ENCODE measurements at places on chromosomes 13 and 19.

DNA sequence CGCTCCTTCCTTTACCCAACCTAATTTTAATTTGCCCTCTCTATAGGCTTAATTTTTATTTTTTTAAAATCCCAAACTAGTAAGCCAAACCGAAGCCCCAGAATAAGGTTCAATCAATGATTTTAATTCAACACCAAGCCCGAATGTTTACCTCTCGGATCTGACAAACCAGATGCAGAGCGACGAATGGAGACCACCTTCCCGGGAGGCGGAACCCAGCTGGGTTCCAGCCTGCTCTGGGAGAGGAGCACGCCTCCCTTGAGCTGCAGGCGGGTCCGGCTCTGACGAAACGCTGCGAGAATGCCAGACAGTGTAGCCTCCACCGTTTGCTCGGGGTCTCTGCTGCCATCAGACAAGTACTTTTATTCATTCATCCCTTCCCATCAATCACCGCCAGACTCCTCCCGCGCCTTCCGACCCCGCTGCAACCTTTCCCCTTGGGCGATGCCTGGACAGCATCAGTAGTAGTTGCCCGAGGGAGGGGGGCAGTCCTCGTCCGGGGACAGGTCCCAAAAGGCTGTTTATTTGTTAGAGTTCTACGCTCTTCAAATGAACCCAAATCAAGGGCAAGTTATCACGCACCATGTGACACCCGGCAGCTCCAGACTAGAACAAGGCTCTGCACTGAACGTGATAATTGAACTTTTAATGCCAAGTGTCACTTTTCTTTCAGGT, 752 bp upstream of the EDNRB start:
- DNase-seq = no peak

DNA sequence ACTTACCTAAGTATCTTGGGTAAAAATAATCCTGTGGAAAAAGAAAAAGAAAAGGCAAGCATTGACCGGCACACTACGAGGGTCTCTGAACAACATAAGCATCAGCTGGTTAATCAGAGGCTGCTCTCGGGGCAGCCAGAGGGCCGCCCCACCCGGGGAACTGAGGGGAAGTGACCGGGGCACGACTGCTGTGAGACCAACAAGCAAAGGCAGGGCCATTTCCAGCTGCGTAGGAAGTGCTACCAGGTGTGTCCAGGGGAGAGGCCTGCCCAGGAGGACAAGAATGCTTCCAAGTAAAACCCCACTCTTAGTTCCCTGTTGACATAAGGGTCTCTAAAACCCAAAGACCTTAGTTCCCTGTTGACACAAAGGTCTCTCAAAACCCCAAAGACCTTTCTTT, 15.9 kb downstream of the GAS6 start:
- no peak for DNase-seq

GRCh38 chr13:30065181-30065580, 214.8 kb upstream of the UBL3 start:
- no peak for DNase-seq

DNA sequence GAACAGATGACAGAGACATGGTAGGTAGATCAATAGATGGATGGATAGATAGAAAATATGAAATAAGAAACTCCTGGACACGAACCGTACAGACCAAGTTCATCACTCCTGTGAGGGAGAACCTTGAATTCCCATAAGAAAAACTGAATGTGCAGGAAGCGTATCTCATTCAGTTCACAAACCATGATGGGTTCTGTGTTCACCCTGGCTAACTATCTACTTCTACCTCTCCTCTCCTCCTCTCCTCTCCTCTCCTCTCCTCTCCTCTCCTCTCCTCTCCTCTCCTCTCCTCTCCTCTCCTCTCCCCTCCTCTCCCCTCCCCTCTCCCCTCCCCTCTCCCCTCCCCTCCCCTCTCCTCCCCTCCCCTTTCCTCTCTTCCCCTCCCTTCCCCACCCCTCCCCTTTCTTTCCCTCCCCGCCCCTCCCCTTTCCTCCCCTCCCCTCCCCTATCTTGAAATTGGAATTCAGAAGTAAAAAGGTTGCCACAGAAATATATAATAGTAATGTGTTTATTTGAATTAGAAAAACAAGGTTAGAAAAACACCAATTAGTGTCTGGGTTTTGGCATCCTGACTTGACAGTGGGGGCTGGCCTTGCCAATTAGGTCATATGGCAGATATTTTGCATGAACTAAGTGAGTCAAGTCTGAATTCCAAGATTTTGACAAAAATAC, 75.9 kb downstream of the ANKRD10 start:
- no peak for DNase-seq

GRCh38 chr13:40568246-40569023, 98.0 kb downstream of the FOXO1 start:
- no peak for DNase-seq

DNA sequence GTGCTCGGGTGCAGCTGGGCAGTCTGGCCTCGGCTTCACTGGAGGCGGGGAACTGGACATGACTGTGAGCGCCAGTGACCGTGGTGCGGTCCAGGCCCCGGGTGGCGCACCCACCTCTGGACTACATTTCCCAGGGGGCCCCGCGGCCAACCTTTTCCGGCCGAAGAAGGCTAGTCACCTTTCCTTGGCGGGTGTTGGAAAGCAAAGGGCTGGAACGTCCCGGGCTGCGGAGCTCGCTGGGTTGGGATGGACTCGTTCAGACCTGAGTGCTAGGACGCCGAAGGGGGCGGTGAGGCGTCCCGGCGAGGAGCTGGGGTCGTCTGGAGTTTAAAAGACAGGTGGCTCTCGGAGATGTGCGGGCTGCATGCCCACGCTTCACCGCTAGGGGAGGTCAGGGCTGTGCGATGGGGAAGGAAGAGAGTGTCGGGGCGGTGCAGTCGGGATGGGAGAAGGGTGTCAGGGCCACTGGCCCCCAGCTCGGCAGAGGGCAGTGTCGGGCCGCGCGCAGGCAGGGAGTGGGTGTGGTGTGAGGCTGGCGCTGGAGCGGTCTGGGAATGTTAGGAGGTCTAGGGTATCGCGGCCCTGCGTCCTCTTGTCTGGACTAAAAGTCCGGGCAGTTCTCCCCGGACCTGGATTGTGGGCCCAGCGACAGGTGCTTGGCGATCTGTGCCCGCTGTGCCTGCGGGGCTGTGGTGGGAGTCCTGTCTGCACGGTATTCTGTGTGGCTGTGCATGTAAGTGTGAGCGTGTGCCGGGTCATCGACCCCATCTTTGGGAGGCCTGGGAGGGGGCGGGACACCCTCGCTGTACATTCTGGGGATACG, 57.1 kb downstream of the ZNF568 start:
- DNase-seq = peak; percentile 60

DNA sequence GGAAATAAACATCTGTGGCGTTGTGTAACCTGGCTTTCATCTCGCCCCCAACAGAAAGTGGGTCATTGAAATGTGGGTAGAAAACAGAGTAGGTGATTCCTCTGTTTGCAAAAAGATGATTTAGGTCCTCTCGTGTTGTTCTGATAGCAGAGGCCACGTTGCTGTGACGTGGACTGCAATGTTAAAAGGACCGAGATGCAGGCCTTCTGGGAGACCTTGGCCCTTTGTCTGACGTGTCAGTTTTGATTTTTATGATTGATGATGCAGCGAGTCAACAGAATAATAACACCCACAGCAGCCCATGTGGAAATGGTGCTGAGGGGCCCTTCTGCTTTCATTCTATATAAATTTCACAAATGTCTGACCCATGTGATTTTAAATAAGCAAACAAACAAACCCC, 68.9 kb downstream of the FGF9 start:
- no peak for DNase-seq

DNA sequence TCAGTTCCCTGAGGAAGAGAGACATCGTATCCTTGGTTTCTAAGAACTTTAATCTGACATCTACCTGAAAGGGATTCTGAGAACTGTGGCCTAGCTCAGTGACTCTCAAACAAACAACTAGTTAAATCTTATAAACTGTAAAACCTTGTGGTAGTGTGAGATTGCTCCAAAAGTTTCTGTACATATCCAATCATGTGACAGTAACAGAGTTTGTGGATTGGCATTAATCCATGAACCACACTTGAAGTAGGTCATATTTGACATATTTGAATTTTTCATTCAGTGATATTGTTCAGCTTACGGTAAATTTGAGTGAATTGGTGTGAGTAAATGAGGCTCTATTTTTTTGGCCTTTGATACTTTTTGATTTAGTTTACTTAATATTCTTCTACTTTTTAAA, 15.0 kb downstream of the TDRD3 start:
- DNase-seq = no peak

DNA sequence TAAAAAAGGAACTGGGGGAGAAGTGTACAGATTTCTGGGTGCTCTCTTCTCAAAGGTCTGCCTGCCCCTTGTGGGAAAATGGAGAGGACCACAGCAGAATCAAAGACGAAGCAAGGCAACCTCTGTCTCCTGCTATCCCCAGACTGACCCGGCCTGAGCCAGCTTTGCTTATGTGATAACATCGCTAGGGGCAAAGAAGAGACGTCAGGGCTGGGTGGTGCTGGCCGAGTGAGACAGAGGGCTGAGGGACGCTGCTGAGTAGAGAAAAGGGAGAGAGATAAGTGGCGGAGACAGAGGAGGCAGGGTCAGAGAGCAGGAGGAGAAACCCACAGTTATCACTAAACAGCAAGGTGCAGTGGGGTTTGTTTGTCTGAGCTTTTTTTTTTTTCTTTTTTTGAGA, 4.6 kb upstream of the MUC16 start:
- DNase-seq = no peak

GRCh38 chr13:96229356-96229755, 139.4 kb downstream of the HS6ST3 start:
- DNase-seq = no peak

- DNase-seq = no peak
Observed at GRCh38 chr19:48950159-48950558, 4.5 kb upstream of the BAX start.

DNA sequence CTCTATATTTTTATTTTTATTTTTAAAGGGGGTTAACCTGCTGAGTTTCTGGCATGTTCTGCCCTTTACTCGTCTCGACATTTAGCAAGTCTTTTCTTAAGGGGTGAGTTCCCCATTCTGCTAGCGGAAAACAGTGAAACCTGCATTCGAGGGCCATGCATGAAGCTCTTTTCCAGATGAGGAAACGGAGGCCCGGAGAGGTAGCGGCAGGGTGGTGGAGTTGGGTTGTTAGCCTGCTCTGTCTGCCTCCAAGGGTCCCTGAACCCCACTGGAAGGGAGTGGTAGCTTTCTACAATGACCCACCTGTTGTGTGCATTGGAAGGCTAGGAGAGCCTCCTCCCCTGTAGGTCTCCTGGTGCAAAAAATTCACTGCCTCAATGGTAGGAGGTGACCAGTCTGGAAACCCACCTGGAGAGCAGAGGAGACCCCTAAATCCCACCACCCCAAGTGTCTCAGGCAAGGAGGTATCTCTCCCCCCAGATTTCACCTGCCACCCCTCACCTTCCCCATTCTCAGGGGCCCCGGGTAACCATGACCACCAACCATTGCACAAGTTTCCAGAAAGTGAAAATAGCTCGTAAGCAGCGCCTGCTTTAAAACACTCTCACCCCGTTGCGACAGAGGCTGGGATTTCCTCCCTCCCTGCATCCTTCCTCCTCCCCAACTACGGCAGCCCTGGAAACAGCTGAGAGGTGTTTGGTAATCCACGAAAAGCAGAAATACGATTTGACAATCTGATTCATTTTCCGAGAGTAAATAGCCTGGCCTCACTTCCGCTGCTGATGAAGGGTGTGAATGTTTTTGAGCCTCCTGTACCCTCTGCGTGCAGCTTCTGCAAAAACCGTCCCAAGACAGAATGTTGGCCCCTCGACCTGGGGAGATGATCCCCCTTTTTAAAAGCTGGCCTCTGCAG, 3.5 kb downstream of the KLF2 start:
- DNase-seq = peak; percentile 59

GRCh38 chr19:12641456-12641855, 25.1 kb downstream of the MAN2B1 start:
- DNase-seq = no peak

DNA sequence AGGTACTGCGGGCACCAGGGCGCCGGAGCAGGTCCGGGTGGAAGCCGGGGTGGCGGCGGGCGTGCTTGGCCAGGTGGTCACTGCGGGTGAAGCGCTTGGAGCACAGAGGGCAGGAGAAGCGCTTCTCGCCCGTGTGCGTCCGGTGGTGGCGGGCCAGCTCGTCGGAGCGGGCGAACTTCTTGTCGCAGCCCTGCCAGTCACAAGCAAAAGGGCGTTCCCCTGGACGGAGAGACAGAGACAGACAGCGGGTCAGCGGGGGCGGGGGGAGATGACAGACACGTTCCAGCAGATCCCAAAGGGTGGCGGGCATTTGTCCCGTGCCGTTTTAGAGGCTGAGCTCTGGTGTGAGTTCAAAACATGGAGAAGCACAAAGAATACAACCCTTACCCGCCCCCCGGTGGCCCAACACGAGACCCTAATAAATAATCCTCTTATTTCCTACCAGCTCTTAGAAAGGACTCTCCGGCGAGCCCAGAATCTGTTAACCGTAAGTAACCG, 6.3 kb upstream of the REXO1 start:
- no peak for DNase-seq

- no peak for DNase-seq
Observed at GRCh38 chr13:94666065-94666464, 46.3 kb downstream of the SOX21 start.

DNA sequence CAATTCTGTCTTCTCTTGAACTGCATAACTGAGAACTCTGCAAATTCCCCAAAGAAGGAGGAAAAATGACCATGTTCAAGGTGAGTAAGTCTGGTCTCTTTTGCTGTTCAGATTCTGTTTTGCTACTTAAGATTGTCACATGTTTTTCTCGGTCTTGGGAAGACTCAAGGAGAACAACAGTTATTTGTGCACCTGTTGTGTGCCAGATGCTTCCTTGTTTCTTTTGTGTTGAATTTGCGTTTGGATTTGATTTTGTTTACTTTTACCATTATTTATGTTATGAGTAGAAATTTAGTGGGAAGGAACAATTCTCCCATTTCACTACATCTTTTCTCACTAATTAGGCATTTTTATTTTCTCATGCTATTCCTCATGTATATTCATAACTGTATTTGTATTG, 4.4 kb downstream of the ZNF284 start:
- DNase-seq = no peak

DNA sequence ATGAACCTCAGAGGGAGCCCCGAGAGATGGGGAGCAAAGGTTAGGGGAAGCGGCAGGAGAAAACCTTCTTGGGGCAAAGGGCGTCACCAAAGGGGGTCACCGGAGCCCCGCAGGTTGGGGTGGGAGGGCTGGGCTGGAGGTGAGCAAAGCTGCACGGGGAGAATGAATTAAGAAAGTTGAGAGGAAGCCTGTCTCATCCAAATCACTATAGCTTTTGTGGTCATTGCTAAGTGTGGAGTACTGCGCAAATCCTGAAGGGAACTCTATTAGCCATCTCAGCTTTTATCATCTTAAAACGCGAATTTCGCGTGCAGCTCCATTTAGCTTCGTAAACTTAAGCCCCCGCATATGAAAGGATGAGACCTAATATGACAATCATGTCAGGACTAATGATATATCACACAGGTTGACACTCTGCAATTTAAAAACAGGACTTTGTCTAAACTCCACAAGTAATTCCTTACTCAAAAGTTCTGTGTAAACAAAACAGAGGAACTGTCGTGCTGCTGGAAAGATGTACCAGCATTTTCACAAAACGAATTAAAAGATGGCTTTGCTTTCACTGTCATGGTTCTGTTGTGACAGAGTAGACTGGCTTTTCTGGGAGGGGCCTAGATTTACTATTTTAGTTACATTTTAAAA, 631 bp downstream of the LACC1 start:
- DNase-seq = no peak

Measured in fibroblast of the conjunctiva (primary cell).